ENCODE measurements at places on chromosomes 13 and 19. TPM values are rescaled to one million over a fixed set of nuclear protein-coding genes. Genes with fewer than 3 reads are reported as not detected.

The HSPB6 gene
- 64.3 TPM for total RNA-seq

The CAPN12 gene
- total RNA-seq: 31.1 TPM

The KLK6 gene
- total RNA-seq: 15.0 TPM

The OR7A5 gene
- not detected for total RNA-seq

The TBXA2R gene
- 6.7 TPM for total RNA-seq

The FBXO27 gene
- 8.3 TPM for total RNA-seq

The NTN5 gene
- total RNA-seq: 0.85 TPM

The RASIP1 gene
- 23.3 TPM for total RNA-seq

The TMEM145 gene
- not detected for total RNA-seq

The SPRED3 gene
- 8.7 TPM for total RNA-seq

The LAIR1 gene
- 41.9 TPM for total RNA-seq

The MOB3A gene
- total RNA-seq: 59.7 TPM

The INSR gene
- 50.4 TPM for total RNA-seq

The C19orf85 gene
- not detected for total RNA-seq

The LMTK3 gene
- total RNA-seq: 8.4 TPM

The ZNF576 gene
- total RNA-seq: 15.3 TPM

The ACP4 gene
- not detected for total RNA-seq

The NAPSA gene
- total RNA-seq: 217 TPM

The ZNF90 gene
- 4.7 TPM for total RNA-seq

The KLK12 gene
- not detected for total RNA-seq

The ZNF575 gene
- 3.1 TPM for total RNA-seq

The PBX4 gene
- 5.7 TPM for total RNA-seq

The RDH8 gene
- not detected for total RNA-seq

The ZNF418 gene
- total RNA-seq: 17.6 TPM

The OVOL3 gene
- not detected for total RNA-seq

The TEX101 gene
- not detected for total RNA-seq

The OR7D2 gene
- not detected for total RNA-seq

The RXFP2 gene
- 0.09 TPM for total RNA-seq

The ICAM1 gene
- 50.3 TPM for total RNA-seq

The IFI30 gene
- 109 TPM for total RNA-seq

The DLL3 gene
- total RNA-seq: 0.13 TPM

The HIF3A gene
- total RNA-seq: 40.4 TPM

The RUBCNL gene
- total RNA-seq: 4.6 TPM

The JUND gene
- total RNA-seq: 181 TPM

The CACNG7 gene
- not detected for total RNA-seq
